Activated CD8-positive, alpha-beta T cell treated with anti-CD3 and anti-CD28 coated beads for 36 hours (primary cell): ENCODE measurements at places on chromosomes 2 and 18. TPM values are rescaled to one million over a fixed set of nuclear protein-coding genes. Genes with fewer than 3 reads are reported as not detected.

The CD28 gene
- total RNA-seq, result 94.2 TPM

The ARL6IP6 gene
- 29.8 TPM for total RNA-seq

The CELF4 gene
- total RNA-seq, result not detected

The SCYGR8 gene
- total RNA-seq, result not detected

The CXCR4 gene
- total RNA-seq, result 97.0 TPM

The LRATD1 gene
- total RNA-seq, result not detected

The NEB gene
- total RNA-seq, result 0.18 TPM

The D2HGDH gene
- total RNA-seq, result 42.6 TPM

The MYOM1 gene
- 1.0 TPM for total RNA-seq

The PCARE gene
- not detected for total RNA-seq

The OTOS gene
- total RNA-seq, result not detected

The NXPH2 gene
- total RNA-seq, result not detected

The KIF1A gene
- 9.0 TPM for total RNA-seq

The CABLES1 gene
- 2.0 TPM for total RNA-seq

The ADGRF3 gene
- 5.7 TPM for total RNA-seq

The TXNDC9 gene
- total RNA-seq, result 23.0 TPM

The GPR75 gene
- total RNA-seq, result 0.88 TPM

The AMER3 gene
- not detected for total RNA-seq
